ENCODE measurements at places on chromosomes 2 and 18. TPM values are rescaled to one million over a fixed set of nuclear protein-coding genes. Genes with fewer than 3 reads are reported as not detected.

DNA sequence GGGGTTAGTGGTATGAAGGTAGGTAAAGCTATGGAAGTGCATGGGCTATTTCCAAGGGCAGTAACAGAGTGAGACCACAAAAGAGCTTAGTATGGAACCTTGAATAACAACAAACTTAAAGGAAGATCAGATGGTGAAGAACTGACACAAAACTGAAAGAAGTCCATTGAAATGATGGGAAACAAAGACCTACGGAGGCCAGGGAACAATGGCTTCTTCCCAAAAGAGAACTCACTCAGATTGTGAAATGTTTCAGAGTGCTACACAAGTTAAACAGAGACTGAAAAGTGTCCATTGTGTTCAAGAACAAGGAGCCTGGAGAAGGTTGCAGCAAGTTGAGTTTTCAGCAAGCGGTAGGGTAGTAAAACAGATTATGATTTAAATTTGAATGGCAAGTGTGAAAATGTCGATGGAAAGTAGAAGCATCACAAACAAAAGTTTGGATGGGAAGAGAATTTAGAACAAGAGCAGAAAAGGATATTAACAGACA, 700.0 kb upstream of the NXPH2 start:
- no peak for DNase-seq

DNA sequence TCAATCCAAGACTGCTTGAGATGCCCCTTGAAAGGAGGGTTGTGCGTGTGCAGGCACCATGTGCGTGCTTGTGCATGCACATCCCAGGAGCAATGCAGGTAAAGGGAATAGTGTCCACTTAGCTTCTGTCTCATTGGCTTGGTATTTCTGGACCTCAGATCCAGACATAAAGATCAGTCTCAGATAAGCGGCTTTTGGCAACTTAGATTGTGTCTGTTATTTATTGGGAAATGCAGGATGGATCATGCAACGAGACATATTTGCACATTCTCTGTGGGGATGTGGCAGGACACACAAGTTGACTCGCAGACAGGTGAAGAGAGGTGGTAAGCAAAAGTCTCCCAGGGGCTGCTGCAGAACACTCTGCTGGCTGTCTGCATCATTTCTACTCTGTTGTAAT, 67.9 kb downstream of the SETBP1 start:
- no peak for DNase-seq

GRCh38 chr2:34388446-34388845, 789.3 kb upstream of the FAM98A start:
- no peak for DNase-seq

Gene COX5B
- total RNA-seq: 190 TPM

Gene POTEJ
- not detected for total RNA-seq

Gene ZSWIM2
- not detected for total RNA-seq

Gene COMMD1
- total RNA-seq: 23.9 TPM

Data from activated naive CD8-positive, alpha-beta T cell treated with anti-CD3 and anti-CD28 coated beads, Interleukin-2, amount 10 ng/mL, durations not matched to agents 7 days and 5 days (primary cell).